T47D (cell line): ENCODE measurements at places on chromosomes 6 and 20.
A peak's percentile ranks its signal among the peaks of the same experiment; 100 is the strongest.

DNA sequence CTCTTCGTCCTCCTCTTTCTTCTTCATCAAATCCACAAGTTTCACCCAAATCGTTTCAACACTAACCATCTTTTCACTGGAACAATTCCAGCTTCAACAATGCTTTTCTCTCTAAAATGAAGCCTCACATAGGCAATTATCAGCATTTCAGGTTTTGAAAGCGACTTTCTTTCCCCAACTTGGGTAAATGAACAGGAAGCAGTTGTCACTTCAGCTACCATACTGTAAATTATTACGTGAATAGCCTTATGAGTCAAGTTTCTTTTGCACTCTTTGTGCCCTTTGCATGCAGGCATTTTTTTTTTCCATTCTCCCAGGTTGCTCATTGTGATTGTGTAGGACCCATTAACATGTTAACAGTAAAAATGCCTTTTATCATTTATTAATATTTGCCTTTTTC lies 121.7 kb upstream of the BTBD3 start:
- DNase-seq = no peak

DNA sequence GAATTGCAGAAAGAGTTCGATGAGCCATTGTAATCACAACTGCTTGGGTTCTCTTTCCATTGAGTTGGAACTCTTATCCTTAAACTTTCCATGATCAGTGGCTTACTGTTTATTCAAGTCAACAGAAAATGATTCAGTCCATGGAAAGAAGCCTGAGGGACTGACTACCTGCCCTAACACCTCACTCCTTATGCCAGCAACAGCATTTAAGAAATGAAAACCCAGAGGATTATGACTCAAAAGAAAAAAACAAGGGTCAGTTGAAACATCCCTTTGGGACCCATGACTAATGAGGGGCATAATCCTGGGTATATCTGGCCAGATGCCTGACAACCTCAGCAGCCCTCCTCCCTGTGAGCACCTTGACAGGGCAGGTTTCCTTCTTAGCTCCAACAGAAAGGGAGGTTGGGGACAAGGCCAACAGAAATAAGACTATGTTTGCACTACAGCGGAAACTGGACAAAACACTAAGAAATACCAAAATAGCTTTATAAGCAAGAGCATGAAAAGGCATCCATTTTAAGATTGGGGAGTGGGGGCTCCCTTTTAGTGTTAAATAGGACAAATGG lies 106.7 kb downstream of the MAP3K5 start:
- no peak for DNase-seq

GRCh38 chr6:135258970-135259369 lies 77.9 kb downstream of the MYB start:
- DNase-seq = peak; percentile 65

GRCh38 chr6:45697605-45698004 lies 318.1 kb downstream of the CLIC5 start:
- DNase-seq = no peak

DNA sequence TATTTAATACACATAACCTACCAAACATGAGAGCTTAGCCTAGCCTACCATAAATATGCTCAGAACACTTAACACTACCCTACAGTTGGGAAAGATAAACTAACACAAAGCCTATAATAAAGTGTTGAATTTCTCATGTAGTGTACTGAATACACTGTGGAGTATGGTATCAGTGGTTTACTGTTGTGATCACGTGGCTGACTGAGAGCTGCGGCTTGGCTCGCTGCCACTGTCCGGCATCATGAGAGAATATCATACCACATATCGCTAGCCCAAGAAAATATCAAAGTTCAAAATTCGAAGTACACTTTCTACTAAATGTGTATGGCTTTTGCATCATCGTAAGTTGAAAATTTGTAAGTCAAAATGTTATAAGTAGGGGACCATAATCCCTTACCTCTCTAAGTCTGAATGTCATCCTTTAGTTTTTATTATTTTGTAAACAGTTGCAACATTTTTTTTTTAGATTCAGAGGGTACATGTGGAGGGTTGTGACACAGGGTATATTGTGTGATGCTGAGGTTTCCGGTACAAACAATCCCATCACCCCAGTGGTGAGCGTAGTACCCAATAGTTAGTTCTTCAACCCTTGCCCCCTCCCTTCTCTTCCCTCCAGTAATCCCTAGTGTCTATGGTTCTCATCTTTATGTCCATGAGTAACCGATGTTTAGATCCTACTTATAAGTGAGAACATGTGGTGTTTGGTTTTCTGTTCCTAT lies 14.6 kb upstream of the TAAR1 start:
- no peak for DNase-seq

GRCh38 chr20:34055290-34055689 lies 56.8 kb downstream of the EIF2S2 start:
- DNase-seq = no peak

- DNase-seq = no peak
These were observed 107.8 kb downstream of the MAP3K5 start for GRCh38 chr6:136684466-136684865.

DNA sequence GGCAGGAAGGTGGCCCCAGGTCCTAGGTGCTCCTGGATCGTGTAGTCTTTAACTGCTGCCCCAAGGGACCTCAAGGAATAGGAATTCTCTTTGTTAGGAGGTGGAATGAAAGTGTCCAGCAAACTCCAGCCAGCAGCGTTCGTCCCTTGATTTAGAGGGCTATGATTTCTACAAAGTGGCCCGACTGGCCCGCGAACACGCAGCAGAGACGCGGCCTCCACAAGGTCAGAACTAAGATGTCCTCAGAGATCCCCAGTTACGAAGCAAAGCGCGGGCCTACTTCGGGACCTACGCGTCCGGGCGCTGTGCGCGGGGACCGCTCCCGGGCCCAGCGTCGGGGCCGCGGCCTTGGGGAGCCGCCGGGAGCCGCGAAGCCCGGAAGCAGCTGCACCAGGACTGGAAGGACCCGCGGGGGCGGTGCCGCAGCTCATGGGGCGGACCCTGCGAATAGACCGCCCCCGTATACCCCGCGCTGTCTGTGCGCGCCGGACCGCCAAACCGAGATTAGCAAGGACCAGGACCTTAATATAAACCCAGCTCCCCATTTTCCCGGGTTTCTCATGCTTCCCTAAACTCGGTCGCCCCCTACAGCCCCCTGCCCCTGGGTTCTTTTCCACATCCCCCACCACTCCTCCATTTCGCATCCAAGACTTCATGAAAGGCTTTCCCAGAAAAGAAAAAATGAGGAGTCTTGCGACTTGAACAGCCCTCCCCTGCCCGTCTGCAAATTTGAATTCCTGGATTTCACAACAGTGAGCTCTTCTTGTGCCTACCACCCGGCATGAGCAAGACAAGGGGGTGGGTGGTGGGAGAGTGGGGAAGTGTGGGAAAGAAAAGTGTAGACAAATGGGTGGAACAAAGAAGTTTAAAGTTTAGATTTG lies at the start of gene C6orf47:
C6orf47 (minus strand) TSS at position 398 of the 881 bp plus-strand sequence. CDS start 831 bp downstream, outside the sequence.
- DNase-seq = peak; percentile 84

DNA sequence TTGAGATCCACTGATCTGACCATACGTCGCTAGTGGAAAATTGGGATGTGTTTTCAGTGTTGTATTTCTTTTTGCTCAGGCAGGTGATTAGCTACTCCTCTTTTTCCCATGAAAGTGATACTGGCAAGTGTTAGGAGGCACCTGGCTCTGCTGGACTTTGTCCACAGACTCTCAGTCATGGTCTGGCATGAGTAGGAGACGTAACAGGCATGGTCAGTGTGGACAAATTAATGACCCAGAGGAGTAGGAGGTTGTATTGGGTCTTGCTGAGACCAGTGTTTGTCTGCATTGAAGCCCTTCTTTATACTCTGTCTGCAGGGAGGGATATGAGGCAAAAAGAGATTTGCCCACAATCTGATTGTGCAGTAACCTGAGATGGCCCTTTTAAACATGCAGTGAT lies 178.7 kb downstream of the DTNBP1 start:
- DNase-seq = no peak

DNA sequence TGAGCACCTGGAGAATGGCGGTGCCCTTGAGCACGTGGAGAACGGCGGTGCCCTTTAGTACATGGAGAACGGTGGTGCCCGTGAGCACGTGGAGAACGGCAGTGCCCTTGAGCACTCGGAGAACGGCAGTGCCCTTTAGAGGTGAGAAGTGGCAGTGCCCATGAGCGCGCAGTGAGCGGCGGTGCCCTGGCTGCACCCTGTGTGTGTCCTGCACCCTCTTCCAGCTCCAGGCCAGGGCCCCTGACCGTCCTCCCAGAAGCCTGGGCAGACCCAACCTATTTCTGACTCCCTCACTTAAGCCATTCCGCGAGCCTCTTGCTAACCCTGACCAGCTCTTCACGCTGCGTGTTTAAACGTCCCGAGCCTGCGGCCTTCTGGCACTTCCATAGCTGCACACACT lies 151.3 kb downstream of the DLL1 start:
- DNase-seq = no peak

GRCh38 chr6:12331951-12332749 lies 42.0 kb downstream of the EDN1 start:
- peak; percentile 99 for DNase-seq

GRCh38 chr6:140062043-140063020 lies 687.9 kb upstream of the CITED2 start:
- DNase-seq = no peak

GRCh38 chr20:18255526-18255925 lies 32.8 kb upstream of the ZNF133 start:
- no peak for DNase-seq

- DNase-seq = no peak
These were observed 32.9 kb downstream of the PKIG start for GRCh38 chr20:44615169-44615791.

DNA sequence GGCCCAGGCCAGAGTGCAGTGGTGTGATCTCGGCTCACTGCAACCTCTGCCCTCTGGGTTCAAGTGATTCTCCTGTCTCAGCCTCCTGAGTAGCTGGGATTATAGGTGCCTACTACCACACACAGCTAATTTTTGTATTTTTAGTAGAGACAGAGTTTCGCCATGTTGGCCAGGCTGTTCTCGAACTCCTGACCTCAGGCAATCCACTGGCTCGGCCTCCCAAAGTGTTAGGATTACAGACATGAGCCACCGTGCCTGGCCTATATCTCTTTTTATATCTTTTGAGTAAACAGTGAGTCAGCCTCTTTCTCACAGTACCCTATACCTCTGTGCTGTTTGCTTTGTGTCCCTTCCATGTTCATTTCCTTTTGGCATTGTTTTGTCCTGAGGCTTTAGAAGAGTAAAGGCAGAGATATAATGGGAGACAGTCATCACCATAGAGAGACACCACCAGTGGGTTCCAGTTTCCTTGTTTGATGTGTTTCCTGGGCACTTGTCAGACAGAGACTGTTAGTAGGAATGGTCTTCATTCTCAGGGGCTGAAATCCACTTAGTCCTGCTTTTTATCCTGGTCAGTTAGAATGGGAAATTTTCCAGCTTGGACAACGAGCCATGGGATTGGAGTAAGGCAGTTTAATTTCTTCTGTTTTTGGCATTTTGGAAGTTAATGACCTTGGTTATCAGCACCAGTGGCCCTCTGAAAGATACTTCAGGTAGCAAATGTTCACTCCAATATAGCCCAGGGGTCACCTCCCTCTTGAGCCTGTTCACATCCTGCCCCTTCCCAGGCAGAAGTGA lies 32.2 kb upstream of the ASXL1 start:
- no peak for DNase-seq

- DNase-seq = peak; percentile 82
These were observed 2.8 kb downstream of the BCL2L1 start for GRCh38 chr20:31719644-31720485.

DNA sequence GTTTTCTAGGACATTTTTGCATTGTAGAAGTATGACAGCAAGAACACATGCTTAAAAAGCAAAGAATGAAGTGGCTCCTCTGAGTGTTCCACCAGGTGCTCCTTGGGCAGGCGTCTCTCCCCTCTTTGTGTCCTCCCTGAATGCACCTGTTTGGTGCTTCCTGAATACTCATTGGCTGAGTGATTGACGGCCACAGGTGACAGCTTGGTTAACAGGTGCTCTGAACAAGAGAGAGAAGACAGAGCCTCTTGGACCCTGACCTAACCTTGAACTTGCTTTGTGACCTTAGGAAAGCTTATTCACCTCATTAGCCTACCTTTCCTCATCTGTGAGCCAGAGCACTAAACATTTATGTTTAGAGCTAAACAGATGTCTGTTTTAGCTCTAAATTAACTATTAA lies 93.7 kb downstream of the TULP4 start:
- no peak for DNase-seq

GRCh38 chr6:105601541-105602236 lies 198.8 kb upstream of the PREP start:
- DNase-seq = no peak

GRCh38 chr6:29011276-29011734 lies 6.2 kb upstream of the ZNF311 start:
- DNase-seq = no peak

DNA sequence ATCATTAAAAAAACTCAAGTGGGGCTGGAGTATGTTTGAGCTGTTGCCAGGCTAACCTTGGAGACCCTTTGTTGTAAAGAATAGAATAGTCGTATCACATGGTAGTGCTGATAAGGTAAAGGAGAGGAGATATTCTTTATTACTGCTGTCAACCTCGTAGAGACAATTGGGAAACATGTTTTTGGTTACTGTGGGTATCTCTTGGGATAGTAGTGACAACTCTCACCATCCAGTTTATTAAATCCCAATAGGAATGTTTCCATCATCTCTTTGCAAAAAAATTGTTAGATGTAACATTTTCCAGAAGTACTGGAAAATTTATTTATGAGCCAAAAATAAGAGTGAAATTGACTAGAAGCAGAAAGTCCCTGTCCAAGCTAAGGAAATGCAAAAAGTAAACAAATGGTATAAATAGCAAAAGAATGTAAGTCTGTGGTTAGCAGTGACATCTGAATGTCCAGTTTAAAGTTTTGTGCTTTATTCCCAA lies 829.3 kb upstream of the CITED2 start:
- DNase-seq = no peak
